ENCODE measurements at places on chromosomes 1 and 21.

DNA sequence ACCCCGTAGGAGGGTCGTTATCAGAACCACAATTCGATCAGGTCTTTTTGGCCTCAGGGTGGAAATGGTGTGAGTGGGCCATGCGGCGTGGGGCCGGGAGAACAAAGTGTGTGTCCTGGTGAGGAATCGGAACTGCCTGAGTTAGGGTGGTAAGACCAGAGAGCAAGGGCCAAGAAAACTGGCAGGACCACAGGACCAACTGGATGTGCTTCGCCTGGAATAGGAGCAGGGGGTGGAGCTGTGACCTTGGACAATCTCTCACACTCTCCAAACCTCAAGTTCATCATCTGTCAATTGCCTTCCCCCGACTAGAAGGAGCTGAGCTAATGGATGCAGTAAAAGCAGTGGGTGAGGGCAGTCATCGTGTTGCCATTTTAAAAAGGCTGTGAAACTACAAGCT is 59.5 kb downstream of the NAV1 start:
- DNase-seq = no peak

DNA sequence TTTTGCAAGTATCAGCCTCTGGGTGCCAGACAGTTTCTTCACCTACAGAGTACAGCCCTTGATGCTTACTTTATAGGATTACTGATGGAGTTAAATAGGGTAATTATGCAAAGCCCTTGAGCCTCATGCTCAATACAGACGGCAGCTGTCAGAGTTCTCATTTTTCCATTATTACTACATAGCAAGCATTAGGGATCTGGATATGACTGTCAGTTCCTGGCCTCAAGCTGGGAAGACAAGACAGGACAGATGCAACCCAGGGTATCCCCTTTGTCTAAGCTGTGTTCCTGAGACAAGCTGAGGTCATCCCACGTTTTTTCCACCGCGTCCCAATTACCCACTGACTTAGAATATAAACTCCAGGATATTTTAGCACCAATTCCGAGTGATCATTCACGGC is 94.4 kb downstream of the SLC35F3 start:
- DNase-seq = no peak

DNA sequence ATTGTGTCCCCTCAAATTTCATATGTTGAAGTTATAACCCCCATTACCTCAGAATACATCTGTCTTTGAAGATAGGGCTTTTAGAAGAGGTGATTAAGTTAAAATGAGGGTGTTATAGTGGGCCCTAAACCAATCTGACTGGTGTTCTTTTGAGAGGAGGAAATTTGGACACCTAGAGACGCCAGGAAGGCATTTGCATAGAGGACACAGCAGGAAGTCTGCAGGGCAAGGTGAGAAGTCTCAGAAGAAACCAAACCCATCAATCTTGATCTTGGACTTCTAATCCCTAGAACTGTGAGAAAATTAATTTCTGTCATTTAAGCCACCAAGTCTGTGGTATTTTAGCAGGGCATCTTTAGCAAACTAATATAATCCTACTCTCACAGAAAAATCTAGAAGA is 13.0 kb downstream of the GOLPH3L start:
- DNase-seq = no peak

- no peak for DNase-seq
Measured at GRCh38 chr1:30743584-30744059, 14.0 kb downstream of the LAPTM5 start.

Data from NCI-H2227 treated with DMSO at 0.1 percent for 48 hours (cell line).